ENCODE measurements at places on chromosomes 3 and 15. TPM values are rescaled to one million over a fixed set of nuclear protein-coding genes. Genes with fewer than 3 reads are reported as not detected.

Gene CAMK2N2
- not detected for total RNA-seq

GRCh38 chr3:115169808-115170207 is 22.7 kb upstream of the ZBTB20 start:
- no peak for DNase-seq

GRCh38 chr15:81113861-81114291 is 20.2 kb upstream of the CFAP161 start:
- DNase-seq: no peak

Gene CBLB
- total RNA-seq: 9.1 TPM

- DNase-seq: peak; percentile 67
Measured at GRCh38 chr3:183285828-183286457, 32.9 kb downstream of the B3GNT5 start.

DNA sequence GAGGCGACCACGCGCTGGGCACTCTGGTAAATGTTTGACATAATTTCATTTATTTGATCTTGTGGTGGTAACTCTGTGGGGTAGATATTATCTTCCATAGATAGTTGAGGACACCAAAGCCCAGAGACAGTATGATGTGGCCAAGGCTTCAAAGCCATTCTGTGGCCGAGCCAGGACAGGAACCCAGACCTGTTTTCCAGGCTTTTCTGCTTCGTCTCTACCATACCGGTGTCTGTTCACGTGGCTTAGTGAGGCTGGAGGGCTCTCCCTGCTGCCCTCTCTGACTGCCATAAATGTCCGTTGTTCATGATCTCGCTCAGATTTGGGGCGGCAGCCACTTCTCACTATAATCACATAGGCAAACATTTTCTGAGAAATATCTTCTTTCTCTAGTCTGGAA is 134.7 kb downstream of the PEX5L start:
- no peak for DNase-seq

GRCh38 chr3:132225664-132226063 is 91.5 kb upstream of the ACP3 start:
- no peak for DNase-seq

GRCh38 chr15:93882141-93882540 is 349.2 kb upstream of the MCTP2 start:
- no peak for DNase-seq

Gene GRAMD2A
- total RNA-seq: 0.47 TPM

- no peak for DNase-seq
Measured at GRCh38 chr3:176848431-176849214, 348.7 kb downstream of the TBL1XR1 start.

- DNase-seq: no peak
Measured at GRCh38 chr3:124663690-124664089, 66.6 kb upstream of the UMPS start.

- no peak for DNase-seq
Measured at GRCh38 chr3:177679568-177680471, 482.5 kb upstream of the TBL1XR1 start.

DNA sequence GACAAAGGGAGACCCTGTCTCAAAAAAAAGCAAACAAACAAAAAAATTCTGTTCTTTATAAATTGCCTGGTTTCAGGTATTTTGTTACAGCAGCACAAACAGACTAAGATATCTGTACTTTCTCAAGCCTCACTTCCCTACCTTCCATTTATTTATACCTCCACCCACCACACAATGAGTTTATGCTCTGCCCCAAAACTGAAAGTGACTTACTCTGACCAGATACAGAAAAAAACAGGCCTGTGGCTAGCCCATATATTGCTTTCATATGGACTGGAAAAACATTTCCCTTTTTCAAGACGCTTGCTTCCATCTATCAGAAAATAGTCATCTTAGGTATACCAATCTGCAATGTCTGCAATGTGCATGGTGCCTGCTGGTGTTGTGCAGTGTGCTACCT is 8.7 kb upstream of the GPD1L start:
- DNase-seq: no peak

DNA sequence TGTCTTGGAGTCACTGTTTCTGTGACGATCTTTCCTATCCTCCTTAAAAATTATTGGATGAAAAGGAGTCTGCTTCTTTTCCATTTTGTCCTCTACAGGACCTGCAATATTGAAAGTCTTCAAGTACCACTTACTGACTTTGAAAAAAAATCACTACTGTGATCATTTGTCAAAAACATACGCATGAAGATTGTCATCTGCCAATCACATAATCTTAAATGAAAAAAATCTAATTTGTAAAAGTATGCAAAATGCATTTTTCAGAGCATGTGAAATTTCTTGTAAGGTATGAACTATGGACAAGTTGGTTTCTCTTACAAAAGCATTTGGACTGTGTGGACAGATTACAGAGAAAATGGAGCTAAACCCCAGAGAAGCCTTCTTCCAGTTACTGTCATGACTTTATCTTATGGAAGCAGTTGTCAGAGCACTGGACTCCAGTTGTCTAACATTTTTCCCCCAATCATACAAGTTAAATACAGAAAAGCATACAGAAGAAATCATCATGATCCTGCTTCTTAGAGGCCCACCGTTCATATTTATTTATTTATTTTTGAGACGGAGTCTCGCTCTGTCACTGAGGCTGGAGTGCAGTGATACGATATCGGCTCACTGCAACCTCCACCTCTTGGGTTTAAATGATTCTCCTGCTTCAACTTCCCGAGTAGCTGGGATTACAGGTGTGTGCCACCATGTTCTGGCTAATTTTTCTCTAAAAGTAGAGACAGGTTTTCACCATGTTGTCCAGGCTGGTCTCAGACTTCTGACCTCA is 3.4 kb upstream of the PXK start:
- no peak for DNase-seq

- no peak for DNase-seq
Measured at GRCh38 chr3:101963902-101964362, 114.6 kb downstream of the NFKBIZ start.

GRCh38 chr3:126521122-126521891 is 2.6 kb upstream of the CHST13 start:
- no peak for DNase-seq

DNA sequence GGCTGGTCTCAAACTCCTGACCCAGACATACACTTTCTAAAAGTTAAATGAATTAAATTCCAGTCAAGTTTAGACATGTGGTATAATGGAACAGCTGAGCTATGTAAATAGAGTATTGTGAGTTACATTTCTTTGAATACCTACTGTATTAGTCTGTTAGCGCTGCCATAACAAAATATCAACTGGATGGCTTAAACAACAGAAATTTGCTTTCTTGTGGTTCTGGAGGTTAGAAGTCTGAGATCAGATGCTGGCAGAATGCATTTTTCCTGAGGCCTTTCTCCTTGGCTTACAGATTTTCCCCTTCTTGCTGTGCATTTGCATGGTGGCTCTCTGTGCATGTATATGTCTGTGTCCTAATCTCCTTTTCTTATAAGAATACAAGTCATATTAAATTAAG is 101.5 kb upstream of the TGFBR2 start:
- no peak for DNase-seq

- DNase-seq: no peak
Measured at GRCh38 chr3:24714436-24714835, 219.8 kb upstream of the THRB start.

Gene GP9
- total RNA-seq: 0.14 TPM

Gene ARHGAP31
- 8.2 TPM for total RNA-seq

DNA sequence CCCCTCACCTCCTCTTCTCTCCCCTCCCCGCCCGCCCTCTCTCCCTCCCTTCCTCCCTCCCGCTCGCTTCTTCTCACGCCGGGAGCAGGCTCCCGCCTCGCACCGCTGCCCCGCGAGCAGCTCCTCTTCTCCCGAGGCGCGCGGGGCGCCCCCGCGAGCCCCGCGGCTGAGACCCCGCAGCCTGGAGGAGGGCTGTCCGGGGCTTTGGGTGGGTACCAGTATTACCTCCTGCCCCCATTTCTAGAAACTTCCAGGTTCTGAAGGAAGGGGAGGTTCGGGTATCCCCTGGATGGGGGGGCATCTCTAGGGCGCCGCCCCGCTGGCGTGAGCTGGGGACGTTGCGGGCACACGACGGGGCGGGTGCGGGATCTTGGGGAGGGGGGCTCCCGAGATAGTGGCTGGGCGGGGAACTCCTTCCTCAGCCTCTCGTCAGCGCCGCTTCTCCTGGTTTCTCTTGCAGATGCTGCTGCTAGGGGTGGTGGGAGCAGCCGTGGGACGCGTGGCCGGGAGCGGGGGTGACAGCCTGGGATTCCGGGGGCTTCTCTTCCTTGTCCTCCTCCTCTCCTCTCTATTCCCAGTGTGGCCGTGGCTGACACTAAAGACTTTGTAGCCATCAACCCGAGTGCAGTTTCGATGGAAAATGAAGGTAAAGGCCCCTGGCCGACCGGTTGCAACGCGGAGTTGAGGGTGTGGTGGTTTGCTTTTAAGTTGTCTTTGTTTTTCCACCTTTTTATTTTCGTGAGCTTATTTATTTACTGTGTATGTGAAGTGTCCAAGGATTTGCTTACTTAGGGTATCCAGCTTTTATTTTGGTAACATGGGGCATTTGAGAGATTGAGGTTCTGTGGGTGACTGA is 474 bp downstream of the ATP2C1 start:
- peak; percentile 38 for DNase-seq

GRCh38 chr15:63992300-63992699 is 54.0 kb downstream of the DAPK2 start:
- DNase-seq: no peak

- no peak for DNase-seq
Measured at GRCh38 chr15:48842501-48842900, 31.6 kb upstream of the CEP152 start.

GRCh38 chr15:33985287-33985686 is 17.0 kb downstream of the CHRM5 start:
- no peak for DNase-seq

GRCh38 chr3:126663750-126664149 is 8.8 kb upstream of the TXNRD3 start:
- DNase-seq: no peak

DNA sequence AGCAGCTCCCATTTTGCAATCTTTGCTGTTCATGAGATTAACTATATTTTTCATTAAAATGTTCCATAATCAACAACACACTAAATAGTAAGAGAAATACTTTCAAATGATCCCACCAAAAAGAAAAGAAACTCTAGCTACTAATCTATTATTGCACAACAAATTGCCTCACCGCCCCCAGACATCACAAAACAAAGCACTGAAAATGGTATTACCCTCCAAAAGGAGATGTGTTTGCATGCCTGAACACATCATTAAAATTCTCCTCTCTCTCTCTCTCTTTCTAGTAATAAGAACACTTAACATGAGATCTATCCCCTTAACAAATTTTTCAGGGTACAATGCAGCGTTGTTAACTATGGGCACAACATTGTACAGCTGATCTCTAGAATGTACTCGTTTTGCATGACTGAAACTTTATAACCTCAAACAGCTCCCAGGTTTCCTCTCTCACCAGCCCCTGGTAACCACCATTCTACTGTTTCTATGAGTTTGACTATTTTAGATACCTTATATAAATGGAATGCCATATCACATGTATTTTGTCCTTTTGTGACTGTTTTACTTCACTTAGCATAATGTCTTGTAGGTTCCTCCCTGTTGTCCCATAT is 33.1 kb downstream of the WNT5A start:
- no peak for DNase-seq

Gene C2CD4A
- 0.66 TPM for total RNA-seq

Gene SEMA5B
- 0.99 TPM for total RNA-seq

- no peak for DNase-seq
Measured at GRCh38 chr3:162610261-162610660, 1113.7 kb downstream of the OTOL1 start.

DNA sequence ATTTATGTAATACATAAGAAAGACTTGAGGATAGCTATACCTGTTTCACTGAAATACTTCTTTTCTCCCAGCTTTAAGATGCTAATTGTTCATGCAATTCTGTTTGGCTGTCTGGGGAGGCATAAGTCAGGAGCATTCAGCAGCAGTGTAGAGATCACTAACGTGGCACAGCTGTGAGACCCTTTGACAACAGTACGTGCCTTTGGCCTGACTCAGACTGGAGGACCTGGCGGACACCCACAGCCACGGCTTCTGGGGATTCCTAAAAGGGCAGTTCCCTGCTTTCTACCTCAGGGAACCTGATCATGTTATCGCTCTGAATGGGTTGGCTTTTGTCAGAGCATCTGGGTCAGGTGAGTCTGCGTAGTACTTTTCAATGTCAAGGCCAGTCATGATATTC is 295.0 kb upstream of the ICE2 start:
- DNase-seq: no peak

Gene DNAH1
- 3.3 TPM for total RNA-seq

DNA sequence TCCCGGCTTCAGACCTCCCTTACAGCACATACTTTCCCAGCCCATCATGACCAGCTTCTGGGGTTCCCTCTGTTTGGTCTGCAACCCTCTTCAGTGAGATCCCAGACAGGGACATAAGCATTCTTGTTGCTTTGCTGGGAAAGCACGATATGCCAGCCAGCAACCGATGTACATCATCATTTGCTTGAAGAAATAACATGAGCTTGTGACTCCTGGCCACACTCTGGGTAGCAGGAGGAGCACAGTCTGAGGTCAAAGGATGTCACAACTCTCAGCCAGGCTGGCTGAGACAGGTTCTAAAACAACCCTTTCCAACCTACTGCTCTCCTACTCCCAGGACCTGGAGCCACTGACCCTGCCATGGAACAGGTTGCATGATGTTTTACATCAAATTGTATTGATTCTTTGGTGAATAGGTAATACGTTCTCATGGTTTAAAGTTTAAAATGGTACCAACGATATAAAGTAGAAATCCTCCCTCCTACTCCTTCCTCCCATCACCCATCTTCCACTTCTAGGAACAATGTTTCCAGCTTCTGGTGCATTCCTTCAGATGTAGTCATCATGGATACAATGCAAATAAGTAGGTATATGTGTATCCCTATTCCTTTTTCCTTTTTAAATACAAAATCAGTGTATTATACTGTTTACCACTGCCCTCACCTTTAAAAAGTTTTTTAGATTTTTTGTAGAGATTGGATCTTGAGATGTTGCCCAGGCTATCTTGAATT is 190.3 kb downstream of the OPA1 start:
- DNase-seq: no peak

GRCh38 chr3:171088496-171088895 is 62.0 kb upstream of the SLC2A2 start:
- no peak for DNase-seq

Gene CGNL1
- total RNA-seq: 5.9 TPM

All from thymus (tissue), 14 donors.